ENCODE measurements at places on chromosomes 11 and 22.

- no peak for DNase-seq
Observed at GRCh38 chr11:61596542-61596941, 15.7 kb upstream of the SYT7 start.

DNA sequence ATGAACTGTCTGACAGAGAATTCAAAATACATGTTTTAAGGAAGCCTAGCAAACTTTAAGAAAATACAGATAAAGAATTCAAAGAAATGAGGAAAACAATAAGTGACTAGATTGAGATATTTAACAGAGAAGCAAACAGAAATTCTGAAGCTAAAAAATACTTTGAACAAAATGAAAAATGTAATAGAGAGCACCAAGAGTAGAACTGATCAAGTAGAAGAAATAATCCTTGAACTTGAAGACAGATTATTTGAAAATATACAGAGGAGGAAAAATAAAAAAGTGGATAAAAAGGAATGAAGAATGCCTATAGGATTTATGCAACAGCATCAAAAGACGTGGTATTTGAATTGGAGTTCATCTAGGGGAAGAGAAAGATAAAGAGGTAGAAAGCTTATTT lies 101.9 kb upstream of the OR4B1 start:
- DNase-seq = no peak

DNA sequence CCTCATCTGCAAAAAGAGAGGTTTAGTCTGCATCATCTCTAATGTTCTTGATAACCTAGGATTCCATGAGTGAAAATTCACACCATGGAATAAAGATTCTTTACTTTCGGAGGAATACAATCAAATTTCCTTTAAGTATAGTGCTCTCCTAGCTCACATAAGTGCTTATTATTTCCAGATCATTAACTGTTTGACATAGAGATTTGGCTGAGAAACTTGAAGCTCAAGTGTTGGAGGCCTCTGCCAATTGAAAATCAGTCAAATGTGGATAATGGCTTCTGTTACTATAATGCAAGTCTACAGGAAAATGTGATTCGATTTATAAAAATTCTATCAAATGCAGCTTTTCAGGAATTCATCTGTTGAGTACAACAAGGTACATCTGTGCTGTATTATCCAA lies 144.6 kb downstream of the KIF18A start:
- DNase-seq = no peak

DNA sequence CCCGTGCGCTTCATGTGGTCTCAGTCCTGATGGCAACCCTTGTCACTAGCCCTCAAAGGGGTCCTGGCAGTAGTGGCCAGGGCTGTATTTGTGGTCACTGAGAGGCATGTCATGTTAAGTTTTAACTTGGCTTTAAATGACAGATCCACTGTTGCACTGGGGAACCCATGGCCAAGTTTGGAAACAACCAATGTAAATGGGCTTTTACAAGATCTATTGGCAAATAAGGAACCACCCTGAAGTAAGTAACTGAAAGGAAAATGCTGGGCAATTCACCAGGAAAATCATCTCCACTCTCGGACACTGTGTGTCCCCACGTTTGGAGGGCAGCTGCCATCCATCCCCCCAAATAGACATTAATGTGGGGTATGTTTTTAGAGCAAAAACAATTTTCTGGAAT lies 8.4 kb downstream of the YPEL1 start:
- no peak for DNase-seq

GRCh38 chr11:121596195-121597155 lies 143.7 kb upstream of the SORL1-AS1 start:
- DNase-seq = no peak

DNA sequence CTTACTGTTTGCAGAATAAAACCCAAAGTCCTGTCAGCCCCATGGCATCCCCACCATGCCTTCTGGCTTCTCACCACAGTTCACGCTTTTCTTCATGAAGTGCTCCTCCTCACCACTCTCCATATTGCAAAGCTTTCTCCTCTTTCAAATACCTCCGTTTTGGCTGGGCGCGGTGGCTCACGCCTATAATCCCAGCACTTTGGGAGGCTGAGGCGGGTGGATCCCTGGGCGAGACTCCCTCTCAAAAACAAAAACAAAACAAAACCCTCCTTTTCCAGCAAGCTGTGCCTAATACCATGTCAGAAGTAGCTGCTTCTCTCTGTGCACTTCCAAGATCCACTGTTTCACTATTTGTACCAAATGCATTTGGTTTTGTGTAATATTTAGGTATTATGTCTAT lies 6.7 kb downstream of the BACE1 start:
- DNase-seq = no peak

DNA sequence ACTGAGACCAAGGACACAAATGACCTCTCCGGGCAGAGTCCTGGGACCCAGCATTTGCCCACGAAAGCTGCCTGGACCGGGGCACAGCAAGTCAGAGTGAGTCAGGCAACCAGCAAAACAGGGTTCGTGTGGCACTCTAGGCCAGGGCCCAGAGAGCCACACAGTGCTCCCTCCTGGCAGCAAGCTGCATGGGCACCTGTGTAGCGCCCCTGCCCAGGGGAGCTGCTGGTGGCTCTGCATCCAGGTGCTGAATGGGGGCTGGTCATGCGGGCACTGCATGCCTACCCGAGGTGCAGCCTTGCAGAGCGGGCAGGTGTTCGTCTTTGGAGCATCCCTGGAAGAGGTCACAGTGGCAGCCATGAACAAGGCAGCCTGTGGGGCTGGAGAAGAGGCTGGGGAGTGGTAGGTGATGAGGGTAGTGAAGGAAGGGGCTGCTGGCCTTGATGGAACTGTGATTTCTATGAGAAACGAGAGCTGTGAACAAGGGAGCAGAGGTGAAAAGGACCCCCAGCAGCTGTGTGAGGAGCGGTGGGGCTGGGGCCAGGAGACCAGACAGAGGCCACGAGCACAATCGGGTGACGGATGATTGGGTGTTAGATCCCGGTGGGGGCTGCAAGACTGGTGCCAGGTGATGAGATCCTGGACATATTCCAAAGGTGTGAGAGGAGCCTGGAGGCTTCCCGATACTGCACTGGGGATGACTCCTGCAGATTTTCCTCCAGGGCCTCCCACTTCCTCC lies 63.3 kb downstream of the DGCR2 start:
- DNase-seq = no peak

- DNase-seq = no peak
Observed at GRCh38 chr11:80024119-80024518, 583.3 kb upstream of the TENM4 start.

DNA sequence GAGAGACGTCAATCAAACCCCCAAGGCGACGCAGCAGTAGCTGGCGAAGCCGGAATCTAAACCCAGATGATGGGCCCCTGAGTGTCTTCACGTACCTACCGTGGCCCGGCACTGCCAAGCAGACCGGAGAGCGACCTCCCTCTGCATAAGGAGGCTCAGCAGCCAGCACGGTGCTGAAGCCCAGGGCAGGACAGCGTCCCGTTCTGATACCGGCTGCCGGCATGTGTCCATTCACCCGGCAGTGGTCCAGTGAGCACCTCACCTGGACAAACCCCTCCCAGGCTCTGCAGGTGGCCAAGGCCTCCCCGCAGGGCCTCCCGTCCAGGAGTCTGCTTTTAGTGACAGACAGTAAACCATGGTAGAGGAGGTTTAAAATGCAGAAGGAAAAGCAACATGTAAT lies 142.0 kb downstream of the BRD1 start:
- no peak for DNase-seq

DNA sequence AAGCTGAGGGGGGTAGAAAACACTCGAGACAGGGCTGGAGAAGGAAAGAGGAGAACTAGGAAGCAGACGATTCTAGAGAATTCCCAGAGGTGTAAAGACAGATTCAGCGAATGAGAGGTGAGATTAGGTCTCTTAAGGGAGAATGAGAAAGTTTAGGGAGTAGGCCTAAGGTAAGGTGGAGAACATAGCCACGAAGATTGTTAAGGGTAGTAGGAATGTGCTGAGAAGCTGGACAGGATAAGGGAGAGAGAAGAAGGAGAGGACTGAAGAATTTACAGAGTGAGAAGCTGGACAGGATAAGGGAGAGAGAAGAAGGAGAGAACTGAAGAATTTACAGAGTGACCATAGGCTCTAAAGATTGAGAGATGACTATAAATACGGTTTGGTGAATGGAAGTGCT lies 908 bp downstream of the PPME1 start:
- DNase-seq = no peak

GRCh38 chr11:74769055-74769707 lies 20.5 kb downstream of the RNF169 start:
- DNase-seq = no peak

DNA sequence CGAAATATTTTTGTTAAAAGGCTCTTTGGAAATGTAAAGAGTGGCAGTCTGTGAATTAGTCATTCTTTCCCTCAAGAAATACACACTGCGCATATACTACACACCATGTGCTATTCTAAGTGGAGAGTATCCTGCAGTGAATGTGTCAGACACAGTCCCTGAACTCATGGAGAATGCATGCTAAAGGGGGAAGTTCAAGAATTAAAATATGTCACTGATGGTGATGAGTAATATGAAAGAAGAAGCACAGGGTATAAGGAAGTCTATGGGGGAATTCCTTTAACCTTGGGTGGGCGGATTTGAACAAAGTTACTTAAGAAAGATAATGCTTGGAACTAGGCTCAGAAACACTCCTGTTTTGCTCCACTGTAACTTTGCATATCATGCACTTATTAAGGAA lies 153.0 kb downstream of the LRRC4C start:
- no peak for DNase-seq

DNA sequence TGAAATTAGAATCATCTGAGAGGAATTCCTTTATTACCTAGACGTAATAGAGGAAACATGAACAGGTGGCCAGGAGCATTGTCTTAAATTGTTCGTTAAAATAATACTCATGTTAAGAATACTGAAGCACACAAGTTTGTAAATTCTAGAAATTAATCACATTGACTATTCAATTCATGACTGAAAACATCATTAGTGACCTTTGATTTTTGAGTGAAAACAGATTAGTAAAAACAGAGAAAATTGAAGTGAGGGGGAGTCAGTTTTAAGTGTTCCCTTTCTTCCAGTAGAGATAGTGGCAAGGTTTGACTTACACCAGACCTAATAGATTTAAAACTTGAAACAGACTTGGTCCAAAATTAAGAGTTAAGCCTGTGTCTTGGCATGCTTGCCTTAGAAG lies 1.4 kb downstream of the ZFP91 start:
- DNase-seq = no peak

DNA sequence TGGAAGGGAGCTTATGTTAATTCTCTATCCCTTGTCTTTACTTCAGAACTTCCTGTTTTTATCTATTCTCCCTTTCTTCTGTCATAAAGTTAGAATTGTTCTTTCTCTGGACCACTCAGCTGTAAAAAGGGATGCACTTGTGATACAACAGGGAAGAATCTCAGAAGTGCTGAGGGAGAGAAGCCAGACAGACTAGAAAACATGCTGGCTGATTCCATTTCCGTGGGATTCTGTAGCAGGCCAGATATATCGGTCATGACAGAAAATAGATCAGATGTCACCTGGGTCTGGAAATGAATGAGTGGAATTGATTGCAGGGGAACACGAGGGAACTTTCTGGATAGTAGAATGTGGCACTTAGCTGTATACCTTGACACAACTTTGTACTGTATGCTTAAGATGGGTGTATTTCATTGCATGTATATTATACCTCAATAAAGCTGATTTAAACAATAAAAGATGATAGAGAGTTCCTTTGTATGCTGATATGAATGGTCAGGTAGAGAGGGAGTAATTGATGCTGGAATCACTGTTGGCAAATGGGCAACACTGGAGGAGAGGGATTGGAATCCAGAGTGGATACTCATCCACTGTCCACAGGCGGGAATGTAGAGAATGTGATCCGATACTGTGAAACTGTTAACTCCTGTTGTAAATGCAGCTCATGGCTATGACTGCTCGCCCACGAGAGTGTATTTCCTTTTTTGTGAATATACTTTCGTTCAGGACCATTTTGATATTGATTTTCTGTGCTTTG lies 59.6 kb downstream of the ATXN10 start:
- no peak for DNase-seq

DNA sequence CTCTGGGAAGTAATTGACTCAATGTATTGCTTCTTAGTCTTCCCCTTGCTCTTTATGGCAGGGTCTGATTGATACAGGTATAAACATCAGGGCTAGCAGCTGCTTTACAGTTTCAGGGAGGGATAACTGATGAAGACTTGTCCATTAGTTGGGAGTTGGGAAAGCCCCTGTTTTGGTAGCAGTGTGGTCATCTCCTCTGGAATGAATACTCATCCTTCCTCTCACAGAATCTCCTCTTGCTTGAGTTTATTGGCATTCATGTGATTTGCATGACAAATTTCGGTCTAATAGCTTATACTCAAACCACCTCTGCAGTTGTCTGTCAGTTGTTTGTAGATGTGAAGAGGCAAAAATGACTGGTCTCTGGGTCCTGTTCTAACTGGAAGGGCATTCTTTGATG lies 79.7 kb downstream of the FAT3 start:
- no peak for DNase-seq

DNA sequence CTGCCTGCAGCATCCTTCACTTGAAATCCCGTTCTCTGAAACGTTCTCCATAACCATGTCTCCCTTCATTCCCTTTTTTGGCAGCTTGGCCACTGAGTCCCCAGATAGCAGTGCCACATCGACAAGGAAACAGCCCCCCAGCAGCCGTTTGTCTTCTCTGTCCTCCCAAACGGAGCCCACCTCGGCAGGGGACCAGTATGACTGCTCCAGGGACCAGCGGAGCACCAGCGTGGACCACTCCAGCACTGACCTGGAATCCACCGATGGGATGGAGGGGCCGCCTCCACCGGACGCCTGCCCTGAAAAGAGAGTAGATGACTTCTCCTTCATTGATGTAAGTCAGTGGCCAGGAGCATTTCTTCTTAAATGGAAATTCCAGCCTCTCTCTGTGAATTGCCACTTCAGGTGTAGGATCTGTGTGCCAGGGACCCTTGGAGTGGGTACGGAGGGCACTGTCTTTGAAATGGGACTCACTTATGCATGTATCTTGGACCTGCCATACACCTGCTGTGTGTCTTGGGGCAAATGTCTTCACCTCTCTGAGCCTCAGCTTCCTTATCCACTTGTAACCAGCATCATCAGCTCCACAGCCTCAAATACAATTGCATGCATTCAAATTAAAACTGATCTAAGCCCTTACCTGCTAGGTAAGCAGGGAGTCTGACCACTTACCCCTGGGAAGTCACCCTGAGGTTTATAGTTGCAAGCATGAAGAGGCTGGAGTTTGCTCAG lies 25.3 kb upstream of the CRYBB3 start:
- DNase-seq = no peak

GRCh38 chr11:122509899-122510298 lies 145.6 kb upstream of the UBASH3B start:
- DNase-seq = no peak

- no peak for DNase-seq
Observed at GRCh38 chr22:46029574-46030200, 52.7 kb upstream of the WNT7B start.

- no peak for DNase-seq
Observed at GRCh38 chr22:46810856-46811786, 48.7 kb downstream of the TBC1D22A start.

DNA sequence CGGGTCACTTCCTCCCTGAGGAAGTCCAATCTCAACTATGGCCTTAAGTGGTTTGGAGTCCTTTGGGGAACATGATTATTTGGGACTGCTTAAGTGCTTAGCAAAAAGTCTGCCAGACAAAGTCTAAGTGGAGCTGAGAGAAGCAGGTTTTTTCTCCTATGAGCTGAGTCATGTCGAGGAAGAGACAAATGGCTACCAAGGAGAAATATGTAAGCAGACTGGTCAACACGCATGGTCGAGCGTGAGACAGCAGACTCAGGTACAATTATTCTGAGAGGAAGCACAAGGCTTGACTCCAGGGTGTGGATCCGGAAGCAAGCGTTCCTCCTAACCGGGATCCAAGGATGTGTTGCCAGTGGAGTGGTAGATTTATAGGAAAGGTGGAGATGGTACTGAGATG lies 30.6 kb downstream of the UBASH3B start:
- no peak for DNase-seq
